ENCODE measurements at places on chromosomes 13 and 19.

DNA sequence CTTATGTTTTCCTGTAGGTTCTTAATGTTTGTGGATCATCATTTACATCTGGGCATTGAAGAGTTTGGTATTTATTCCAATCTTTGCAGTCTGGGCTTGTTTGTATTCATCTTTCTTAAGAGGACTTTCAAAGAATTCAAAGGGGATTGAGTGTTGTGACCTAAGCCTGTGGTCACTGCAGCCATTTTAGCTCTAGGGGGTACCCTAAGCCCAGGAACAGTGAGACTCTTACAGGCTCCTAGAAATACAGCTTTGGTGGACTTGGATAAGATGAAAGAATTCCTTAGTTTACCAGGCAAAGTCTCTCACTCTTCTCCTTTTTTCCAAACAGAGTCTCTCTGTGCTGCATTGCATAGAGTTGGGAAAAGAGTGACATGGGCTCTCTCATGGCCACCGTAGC lies 2539.0 kb upstream of the PCDH20 start:
- DNase-seq: no peak

DNA sequence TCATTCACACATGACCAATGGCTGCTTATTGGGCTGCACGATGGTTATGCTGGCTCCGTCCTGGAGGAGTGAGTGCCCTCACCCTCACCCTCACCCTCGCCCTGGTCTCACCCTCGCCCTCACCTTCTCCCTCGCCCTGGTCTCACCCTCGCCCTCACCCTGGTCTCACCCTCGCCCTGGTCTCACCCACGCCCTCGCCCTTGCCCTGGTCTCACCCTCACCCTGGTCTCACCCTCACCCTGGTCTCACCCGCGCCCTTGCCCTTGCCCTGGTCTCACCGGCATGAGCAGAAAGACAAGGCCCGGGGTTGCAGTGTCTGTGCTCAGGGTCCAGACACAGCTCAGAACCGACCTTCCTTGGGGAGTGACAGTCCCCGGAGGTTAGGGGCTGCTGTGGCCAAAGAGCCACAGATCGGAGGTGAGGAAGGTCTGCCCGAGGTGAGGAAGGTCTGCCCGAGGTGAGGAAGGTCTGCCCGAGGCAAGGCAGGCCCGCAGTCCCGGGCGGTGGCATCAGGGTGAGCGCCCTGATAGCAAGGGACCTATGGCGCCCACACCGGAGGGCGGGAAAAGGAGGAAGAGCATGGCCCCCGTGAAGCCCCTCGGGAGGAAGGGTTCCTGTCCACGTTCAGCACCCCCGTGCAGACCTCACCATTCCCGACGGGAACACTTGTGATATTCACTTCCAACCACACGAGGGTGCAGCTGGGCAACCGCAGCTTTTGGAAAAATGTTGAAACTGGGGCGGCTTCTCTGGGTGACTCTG lies 65.6 kb downstream of the MCF2L start:
- DNase-seq: peak; percentile 40

DNA sequence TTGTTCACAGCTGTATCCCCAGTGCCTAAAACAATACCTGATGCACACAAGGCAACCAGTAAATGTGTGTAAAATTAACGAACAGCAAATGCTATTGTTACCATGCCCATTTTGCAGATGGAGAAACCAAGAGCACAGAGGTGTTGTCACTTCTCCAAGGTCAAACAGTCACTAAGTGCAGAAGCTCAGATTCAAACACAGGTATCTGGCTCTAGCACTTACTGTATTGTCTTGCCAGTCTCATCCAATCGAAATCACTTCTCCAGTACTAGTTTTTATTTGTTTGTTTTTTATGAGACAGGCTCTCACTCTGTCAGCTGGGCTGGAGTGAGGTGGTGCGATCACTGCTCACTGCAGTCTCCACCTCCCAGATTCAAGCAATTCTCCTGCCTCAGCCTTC lies 13.7 kb downstream of the PLD3 start:
- DNase-seq: no peak

DNA sequence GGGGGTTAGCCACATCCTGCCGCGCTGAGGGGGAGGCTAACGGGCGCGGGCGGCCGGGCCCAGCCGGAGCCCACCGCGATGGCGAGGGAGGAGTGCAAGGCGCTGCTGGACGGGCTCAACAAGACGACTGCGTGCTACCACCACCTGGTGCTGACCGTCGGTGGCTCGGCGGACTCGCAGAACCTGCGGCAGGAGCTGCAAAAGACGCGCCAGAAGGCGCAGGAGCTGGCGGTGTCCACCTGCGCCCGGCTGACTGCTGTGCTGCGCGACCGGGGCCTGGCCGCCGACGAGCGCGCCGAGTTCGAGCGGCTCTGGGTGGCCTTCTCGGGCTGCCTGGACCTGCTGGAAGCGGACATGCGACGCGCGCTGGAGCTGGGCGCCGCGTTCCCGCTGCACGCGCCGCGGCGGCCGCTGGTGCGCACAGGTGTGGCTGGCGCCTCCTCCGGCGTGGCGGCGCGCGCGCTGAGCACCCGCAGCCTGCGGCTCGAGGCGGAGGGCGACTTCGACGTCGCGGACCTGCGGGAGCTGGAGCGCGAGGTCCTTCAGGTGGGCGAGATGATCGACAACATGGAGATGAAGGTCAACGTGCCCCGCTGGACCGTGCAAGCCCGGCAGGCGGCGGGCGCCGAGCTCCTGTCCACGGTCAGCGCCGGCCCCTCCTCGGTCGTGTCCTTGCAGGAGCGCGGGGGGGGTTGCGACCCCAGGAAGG lies 692 bp downstream of the RGS9BP start:
- DNase-seq: no peak

GRCh38 chr13:65036999-65037398 lies 2193.1 kb downstream of the PCDH9 start:
- no peak for DNase-seq

GRCh38 chr19:31562966-31563612 lies 213.9 kb upstream of the TSHZ3 start:
- no peak for DNase-seq

- DNase-seq: no peak
Observed at GRCh38 chr19:35533822-35534392, 651 bp downstream of the GAPDHS start.

DNA sequence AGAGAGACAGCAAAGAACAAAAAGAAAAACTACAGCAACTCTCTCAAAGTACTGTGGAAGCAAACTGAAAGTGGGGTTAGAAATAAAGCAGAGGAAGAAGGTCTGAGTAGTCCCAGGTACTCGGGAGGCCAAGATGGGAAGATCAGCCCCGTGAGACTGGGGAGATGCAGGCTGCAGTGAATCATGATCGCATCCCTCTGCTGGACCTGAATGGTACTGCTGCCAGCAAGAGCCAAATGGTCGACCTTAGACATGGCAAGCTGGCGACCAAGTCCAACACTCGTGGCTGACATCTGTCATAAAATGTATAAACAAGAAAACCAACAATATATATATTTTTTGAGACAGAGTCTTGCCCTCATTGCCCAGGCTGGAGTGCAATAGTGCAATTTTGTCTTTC lies 33.7 kb upstream of the ZNF724 start:
- DNase-seq: peak; percentile 40

GRCh38 chr13:43426355-43426754 lies 360.4 kb downstream of the ENOX1 start:
- DNase-seq: no peak

DNA sequence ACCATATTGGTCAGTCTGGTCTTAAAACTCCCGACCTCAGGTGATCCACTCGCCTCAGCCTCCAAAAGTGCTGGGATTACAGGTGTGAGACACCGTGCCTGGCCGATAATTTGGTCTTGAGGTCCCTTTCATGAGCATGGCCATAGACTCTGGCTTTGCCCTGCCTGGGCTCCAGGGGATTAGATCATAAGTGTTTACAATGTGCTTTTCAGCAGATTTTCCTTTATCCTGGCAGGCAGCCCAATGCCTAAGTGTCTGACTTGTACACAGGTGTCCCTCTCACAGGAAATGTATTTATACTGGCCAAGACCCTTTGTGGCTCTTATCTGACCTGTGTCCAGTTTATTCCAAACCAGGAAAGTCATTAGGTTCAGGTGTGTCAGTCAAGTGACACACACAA lies 15.9 kb downstream of the BCAM start:
- DNase-seq: no peak

- no peak for DNase-seq
Observed at GRCh38 chr19:49921871-49922795, 6.9 kb upstream of the ATF5 start.

DNA sequence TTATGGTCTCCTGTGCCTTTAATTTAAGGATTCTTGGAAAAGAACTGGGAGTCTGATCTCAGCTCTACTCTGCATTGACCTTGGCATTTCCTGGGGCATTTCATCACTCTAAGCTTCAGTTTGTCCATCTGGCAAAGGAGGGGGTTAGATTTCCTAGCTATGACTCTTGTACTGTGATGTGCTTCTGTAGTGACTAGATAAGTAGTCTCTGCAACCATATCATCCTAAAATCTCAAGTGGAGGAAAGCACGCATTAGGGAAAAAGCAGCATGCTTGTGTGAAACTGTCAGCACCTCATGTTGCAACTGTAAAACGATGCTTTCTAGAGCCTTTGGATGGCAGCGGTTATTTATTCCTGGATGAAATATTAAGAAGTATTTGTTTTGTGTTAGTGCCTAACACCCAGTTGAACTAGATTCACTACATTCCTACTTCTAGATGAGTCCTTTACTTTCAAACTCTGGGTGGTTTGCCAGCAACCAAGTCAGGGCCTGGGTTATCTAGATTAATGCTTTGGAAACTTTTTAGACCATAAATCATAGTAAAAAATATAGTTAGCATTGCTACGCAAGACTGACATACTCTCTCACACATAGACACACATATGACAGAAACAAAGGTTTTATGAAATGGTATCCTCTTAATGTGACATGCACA lies 6.8 kb downstream of the WDFY2 start:
- peak; percentile 10 for DNase-seq

- no peak for DNase-seq
Observed at GRCh38 chr19:48051335-48052033, 7.6 kb upstream of the CABP5 start.

GRCh38 chr13:60679131-60679530 lies 282.1 kb downstream of the TDRD3 start:
- no peak for DNase-seq

- DNase-seq: peak; percentile 87
Observed at GRCh38 chr19:41144403-41144802, 30.2 kb downstream of the CYP2F1 start.

GRCh38 chr13:30639671-30640070 lies 22.0 kb downstream of the USPL1 start:
- no peak for DNase-seq

DNA sequence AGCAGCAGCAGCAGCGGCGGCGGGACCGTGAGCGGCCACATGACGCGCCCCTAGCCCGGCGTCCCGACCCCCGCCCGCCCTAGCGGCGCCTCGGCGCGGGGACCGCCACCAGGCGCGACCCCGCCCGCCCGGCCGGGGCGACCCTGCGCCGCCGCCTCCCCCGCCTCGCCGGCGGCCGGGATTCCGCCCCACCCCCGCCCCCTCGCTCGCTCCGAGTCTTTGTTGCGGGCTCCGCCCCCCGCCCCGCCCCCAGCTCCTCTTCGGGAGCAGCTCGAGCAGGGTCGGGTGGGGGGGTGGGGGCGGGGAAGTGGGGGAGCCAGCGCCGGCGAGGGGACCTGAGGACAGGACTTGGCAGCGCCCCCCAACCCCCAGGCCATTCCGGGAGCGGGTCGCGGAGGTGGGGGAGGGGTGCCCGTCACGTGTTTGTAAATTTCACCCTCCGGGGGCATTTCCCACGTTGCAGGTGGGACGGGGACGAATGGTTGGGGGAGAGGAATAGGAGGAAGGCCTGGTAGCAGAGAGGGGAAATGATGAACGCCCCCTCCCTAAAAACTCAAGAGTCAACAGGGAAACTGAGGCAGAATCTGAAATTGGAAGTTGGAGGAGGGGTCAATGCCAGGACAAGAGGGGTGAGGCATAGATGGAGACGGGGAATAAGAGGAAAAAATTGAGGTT lies at the start of gene OLFM2:
TSS of gene OLFM2 (minus strand) at position 190 of the 675 bp plus-strand sequence. CDS start at position 41, 149 bp downstream.
- peak; percentile 95 for DNase-seq

DNA sequence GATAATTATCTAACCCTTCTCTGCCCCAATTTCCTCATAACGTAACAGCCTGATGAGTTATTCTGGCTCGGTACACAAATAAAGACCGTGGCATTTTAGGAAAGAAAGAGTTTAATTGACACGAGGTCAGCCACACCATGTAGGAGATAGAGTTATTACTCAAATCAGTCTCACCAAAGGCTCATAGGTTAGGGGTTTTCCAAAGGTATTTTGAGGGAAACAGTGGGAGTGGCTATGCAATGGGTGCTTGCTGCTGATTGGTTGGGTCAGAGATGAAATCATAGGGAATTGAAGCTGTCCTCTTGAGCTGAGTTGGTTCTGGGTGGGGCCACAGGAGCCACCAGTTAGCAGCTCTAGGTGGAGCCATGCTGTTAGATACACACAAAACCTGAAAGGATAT lies 137.5 kb downstream of the FREM2 start:
- no peak for DNase-seq
